ENCODE measurements at places on chromosomes 5 and 9.

GRCh38 chr5:98606961-98607360 is 166.5 kb upstream of the RGMB start:
- no peak for DNase-seq

- no peak for DNase-seq
These were observed 232.2 kb upstream of the GRIN3A start for GRCh38 chr9:101970609-101971008.

- DNase-seq, result no peak
These were observed 98.4 kb downstream of the COX7C start for GRCh38 chr5:86716121-86716520.

DNA sequence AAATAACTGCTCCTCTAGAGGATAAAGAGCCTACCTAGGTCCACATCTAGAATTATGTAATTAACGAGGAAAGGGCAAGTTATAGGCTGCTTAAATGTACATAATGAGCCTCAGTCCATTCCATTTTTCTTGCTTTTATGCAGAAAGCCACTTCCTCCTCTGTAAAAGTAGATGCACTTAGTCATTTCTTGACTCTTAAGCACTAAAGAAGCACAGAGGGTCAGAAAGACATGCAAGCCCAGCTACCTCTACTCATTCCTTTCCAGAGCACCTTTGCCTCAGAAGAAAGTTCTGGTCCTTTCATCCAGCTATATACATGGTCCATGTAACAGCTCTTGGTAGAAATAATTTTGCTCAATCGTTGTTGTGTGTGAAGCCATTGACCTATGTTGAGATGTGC is 308.0 kb upstream of the NREP start:
- no peak for DNase-seq

- no peak for DNase-seq
These were observed 4.6 kb upstream of the TERT start for GRCh38 chr5:1299511-1299850.

Data from hematopoietic multipotent progenitor cell treated with erythropoietin and hydrocortisone succinate and interleukin-3 and kit ligand, for 8 days (in vitro differentiated cells).